ENCODE measurements at places on chromosomes 11 and 22. TPM values are rescaled to one million over a fixed set of nuclear protein-coding genes. Genes with fewer than 3 reads are reported as not detected.

The ARL2 gene
- 57.2 TPM for total RNA-seq

The ENTHD1 gene
- not detected for total RNA-seq

DNA sequence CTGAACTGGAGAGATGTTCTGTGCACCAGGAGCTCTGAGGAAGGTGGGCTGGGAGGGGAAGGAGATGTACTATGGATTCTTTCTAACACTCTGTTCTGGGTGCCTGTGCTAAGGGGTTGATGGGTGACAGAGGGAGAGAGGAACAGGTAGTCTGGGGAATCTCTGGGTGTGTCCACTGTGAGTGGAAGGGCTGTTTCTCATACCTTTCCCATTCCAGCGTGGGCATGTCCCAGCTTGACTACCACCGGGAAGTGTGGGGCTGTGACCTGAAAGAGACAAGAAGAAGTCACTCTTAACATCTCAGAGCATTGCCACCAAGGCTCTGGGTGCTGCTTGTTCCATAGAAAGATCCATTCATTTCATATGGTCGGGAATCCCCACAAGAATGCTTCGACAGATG lies 121.9 kb downstream of the FBXO7 start:
- H3K27ac ChIP-seq, result no peak overlapping the region
- H3K36me3 ChIP-seq, result no peaks in the 10 kb centered on the region
- DNase-seq, result no peak
- no peaks in the 10 kb centered on the region for H3K4me1 ChIP-seq
- no peak overlapping the region for H3K4me3 ChIP-seq

DNA sequence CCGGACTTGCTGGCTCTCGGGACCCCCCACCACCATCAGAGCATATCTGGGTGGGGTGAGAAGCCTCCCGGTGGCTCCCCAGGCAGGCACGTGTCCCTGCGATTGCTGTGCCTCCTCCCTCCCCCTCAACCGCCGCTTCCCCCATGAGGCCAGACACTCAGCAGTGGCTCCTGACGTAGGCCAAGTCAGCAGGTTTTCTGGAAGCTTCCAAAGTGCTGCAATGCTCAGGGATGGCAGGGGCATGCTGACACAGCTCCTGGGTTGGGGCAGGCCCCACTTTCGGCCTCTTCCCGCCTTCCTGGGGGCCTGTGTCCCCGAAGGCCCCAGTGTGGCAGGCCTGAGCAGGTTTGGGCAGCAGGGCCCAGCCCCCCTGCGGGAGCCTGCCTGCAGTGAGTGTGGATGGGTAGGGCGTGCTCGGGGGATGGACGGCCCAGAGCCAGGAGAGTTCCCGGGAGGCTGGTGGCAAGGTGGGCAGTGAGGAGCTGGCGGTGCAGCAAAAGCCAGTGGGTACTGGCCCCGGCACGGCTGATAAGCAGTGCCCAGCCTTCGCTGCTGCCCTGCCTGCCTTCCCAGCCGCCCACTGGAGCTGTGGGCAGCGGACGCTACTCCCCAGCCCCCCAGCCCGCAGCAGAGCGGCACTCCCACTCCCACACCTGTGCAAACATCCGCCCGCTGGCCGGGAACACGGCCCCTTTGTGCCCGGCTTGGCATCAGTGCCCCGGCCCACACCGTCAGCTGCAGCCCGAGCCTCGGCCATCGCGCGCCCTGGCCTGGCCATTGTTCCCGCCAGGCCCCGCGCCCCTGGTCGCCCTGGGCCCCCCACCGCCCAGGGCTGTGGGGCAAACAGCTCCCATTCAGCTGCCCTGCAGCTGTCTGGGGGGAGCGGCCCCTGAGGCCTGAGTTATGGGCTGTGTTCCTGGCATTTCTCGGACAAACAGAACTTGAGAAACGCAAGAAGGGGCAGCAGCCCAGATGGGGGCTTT lies 125.0 kb downstream of the KCNQ1OT1 start:
- peak; percentile 89 for DNase-seq
- peaks cover 15% of the 10 kb centered on the region for H3K36me3 ChIP-seq
- H3K27ac ChIP-seq, result peak overlapping the region; percentile 82
- H3K4me1 ChIP-seq, result peaks cover 41% of the 10 kb centered on the region

- no peak overlapping the region for H3K4me3 ChIP-seq
- no peak for DNase-seq
- no peaks in the 10 kb centered on the region for H3K27me3 ChIP-seq
- H3K27ac ChIP-seq, result no peak overlapping the region
- H3K36me3 ChIP-seq, result no peaks in the 10 kb centered on the region
These were observed 1065.9 kb downstream of the LRRC4C start for GRCh38 chr11:40393511-40393910.

- no peaks in the 10 kb centered on the region for H3K4me1 ChIP-seq
- no peaks in the 10 kb centered on the region for H3K36me3 ChIP-seq
- no peaks in the 10 kb centered on the region for H3K27me3 ChIP-seq
- H3K4me3 ChIP-seq, result no peak overlapping the region
- DNase-seq, result no peak
These were observed 1998.4 kb downstream of the LRRC4C start for GRCh38 chr11:39461066-39461465.
